ENCODE measurements at places on chromosomes 5 and 9.

DNA sequence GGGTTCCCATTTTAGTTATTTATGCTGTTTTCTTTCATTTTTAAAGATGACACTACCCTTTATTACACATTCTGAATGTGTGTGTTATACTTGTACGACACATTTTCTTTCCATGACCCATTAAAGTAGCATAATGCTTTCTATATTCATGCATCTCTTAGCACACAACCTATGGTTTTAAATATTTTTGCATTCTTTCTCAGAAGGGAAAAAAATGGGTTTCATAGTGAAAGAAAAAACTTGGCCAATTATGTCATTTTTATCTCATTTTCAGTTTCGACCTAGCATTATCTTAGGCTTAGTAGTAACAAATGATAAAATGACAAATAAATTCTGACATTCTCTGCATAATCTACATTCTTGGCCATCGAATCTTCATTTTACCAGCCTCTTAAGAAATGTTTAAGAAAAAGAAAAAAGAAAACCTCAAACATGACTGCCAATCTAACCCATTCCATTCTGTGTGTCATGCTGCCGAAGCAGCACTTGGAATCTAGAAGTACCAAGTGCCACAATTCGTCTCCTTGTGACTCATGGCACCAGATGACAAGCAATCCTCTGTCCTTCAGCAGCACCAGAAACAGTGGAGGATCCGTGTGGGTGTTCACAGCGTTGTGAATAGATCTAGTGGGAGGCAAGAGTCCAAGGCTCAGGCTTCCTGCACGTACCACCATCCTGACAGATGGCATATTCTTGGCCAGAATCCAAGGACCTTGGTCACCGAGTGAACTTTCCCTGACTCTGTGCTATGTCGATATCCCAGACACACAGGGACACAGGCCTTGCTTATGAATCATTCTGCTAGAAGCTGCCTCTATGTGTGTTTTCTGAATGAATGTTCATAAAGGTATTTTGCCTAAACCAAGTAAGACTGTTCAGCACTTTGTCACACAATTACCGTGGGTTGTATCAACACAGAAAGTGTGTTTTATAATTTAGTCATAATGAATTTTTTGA, 502.7 kb downstream of the NR2F1-AS1 start:
- no peak for DNase-seq

DNA sequence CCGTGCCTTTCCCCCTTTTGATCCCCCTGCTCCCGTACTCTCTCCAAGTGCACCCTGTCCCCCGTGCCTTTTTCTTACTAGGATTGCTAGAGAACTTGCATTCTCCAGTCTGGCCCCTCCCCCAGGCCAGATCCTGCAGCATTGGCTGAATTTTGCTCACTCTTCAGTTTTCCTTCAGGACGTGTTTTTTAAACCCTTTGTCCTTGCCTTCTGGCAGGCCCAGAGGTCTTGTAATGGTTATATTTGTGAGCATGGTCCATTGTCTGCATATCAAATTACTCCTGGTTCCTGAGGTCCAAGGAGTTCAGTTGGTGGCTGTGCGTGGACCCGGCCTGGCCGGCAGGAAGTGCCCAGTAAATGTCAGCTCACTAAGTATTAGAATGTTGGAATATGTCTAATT, 606 bp downstream of the TBC1D13 start:
- no peak for DNase-seq

GRCh38 chr5:167937635-167937998, 353.8 kb upstream of the WWC1 start:
- no peak for DNase-seq

GRCh38 chr5:179158556-179158955, 98.4 kb downstream of the ZNF354C start:
- no peak for DNase-seq

DNA sequence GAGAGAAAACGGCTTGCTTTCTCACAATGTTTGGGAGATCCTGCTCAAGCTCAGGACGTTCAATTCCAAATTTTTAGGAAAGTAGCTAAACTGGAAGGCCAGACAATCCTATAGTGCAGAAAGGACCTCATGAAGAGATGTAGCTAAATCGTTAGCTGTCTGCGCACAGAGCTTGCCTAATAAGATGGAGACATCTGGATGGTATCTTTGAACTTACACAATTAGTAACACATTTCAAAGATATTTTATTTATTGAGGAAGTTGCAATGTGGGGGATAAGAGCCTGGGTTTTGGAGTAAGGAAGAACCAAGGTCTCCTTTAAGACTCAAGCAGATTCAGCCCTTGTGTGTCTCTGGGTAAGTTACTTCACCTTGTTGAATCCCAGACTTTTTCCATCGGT, 28.6 kb upstream of the RAB14 start:
- DNase-seq: no peak

DNA sequence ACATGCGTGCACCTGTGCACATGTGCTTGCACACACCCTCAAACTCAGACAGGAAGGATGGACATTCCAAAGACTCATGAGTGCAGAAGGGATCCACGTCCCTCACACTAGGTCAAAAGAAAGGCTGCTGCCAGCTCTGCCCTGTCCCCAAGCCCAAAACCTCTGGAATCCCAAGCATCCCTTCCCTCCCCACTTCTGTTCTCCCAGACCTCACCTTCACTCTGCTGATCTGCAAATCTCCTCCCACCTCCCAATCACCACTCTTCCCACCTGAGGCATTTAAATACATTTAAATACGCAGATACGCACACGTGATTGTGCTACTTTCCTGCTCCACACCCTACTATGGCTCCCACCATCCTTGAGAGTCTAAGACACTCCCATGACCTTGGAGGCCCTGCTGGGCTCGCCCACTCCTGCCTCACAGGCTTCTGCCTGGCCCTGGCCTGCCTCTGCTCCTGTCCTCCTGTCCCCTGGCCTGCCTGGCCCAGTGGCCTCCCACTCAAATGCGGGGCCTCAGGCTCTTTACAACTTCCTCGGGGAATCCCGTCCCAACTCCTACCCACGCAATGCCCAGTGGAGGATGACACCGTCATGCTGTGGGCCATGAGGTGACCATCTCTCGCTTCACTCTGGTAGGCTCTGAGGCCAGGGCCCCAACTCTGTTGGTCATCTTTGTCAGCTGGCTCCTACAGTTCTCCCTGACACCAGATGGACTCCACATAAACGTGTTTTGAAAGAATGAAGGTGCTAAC, 478.4 kb upstream of the DAP start:
- no peak for DNase-seq

- no peak for DNase-seq
These were observed 112.0 kb downstream of the RXRA start for GRCh38 chr9:134438195-134438788.

GRCh38 chr5:44001675-44002380, 387.4 kb downstream of the FGF10 start:
- DNase-seq: no peak

DNA sequence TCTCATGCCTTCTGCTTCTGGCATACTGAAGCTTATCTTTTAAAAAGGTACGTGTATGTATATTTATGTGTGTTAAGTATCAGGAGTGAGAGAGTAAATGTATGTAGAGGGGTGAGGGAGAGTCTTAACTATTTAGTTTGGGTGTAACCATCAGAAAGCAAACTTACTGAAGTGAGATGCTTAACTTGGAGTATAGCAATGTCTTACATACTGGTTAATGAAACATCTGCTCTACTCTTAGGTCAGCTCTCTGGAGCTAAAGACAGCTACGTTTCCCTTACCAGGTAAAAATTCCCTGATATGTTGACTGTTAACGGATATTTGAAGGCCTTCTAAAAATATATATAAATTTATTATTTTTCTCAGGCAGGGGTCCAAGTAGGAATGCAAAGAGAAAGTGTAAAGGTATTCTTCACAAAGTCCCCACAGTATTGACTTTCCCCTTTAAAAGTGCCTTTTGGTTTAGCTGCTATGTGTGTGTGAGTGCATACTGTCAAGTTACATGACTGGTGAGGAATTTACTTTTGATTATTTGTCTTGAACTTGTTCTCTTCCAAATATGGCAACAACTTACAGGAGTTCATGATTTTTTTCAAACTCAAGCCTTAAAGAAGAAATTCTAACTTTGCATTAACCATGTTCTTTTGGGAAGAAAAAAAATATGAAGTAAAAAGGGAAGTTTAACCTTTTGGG, 12.3 kb upstream of the C5orf24 start:
- no peak for DNase-seq

GRCh38 chr9:27800159-27800558, 226.9 kb upstream of the C9orf72 start:
- DNase-seq: no peak

GRCh38 chr5:2172471-2172870, 289.7 kb upstream of the IRX4 start:
- DNase-seq: no peak

All from T-helper 22 cell (primary cell).